ENCODE measurements at places on chromosomes 7 and 10. TPM values are rescaled to one million over a fixed set of nuclear protein-coding genes. Genes with fewer than 3 reads are reported as not detected.

- DNase-seq: no peak
- no peaks in the 10 kb centered on the region for H3K27me3 ChIP-seq
- no peaks in the 10 kb centered on the region for H3K36me3 ChIP-seq
- H3K4me1 ChIP-seq: no peaks in the 10 kb centered on the region
Measured at GRCh38 chr10:30039567-30039966, 19.8 kb downstream of the JCAD start.

Gene PKD2L1
- not detected for total RNA-seq

DNA sequence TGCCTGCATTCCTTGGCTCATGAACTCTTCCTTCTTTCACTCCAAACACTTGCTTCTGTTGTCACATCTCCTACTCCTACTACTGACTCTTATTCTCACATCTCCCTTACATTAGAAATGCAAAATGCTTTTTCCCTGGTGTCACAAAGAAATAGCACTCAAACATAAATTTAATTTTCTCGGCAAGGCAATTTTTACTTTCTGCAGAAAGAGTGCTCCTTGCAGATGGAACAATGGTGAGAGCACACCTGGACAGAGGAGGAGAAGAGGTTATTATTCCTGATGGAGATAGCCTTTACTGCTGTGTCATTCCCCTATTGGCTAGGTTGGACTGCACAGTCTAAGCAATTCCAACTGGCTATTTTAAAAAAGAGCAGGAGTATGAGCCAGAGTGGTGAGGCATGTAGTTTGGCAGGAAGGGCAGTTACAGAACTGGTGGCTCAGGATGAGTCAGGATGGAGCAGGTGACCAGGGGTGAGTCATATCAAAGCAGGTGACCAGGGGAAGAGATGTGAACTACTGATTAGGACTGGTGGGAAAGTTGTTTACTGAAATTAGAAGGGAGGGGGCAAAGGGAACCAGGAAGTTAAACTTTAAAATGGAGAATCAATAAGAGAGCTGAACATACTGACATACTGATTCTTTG, 52.9 kb downstream of the CYP2C9 start:
- H3K36me3 ChIP-seq: no peaks in the 10 kb centered on the region
- H3K4me1 ChIP-seq: no peaks in the 10 kb centered on the region
- no peak overlapping the region for H3K4me3 ChIP-seq
- H3K27me3 ChIP-seq: no peaks in the 10 kb centered on the region
- no peak for DNase-seq

DNA sequence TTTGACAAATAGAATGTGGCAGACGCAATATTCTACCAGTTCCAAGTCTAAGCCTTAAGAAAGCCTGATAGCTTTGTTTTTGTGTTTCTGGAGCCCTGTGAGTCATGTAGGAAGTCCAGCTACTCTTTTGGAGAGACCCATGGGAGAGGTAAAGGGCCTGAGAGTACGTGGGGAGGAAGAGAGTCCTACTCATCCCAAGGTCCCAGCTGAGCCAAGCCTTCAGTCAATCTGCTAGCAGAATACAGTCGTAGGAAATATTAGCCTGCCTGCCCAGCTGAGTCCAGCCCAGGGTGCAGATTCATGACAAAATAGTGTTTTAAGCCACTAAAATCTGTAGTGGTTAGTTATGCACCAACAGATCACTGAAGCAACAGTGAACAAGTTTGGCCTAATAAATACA, 9.0 kb upstream of the GNA12 start:
- no peak overlapping the region for H3K27ac ChIP-seq
- no peak overlapping the region for H3K4me3 ChIP-seq
- no peaks in the 10 kb centered on the region for H3K4me1 ChIP-seq

Gene NPSR1
- not detected for total RNA-seq

Gene ANKRD61
- total RNA-seq: not detected

Gene MAGI2
- total RNA-seq: 2.6 TPM
